Activated CD4-positive, alpha-beta T cell treated with anti-CD3 and anti-CD28 coated beads, Interleukin-2, amount 50 U/mL, for 24 hours (primary cell): ENCODE measurements at places on chromosomes 5 and 9.

DNA sequence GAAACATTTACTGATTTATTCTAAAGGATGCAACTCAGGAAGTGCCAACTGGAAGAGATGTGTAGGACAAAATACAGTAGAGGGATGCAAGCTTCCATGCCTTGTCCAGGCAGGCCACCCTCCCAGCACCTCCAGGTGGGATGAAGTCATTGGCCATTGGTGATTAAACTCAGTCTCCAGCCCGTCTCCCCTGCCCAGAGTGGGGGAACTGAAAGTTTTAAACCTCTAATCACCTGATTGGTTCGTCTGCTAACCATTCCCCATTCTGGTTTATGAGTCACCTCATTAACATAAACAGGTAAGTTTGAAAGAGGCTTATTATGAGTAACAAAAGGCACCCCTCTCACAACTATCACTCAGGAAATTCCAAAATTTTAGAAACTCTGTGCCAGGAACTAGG, 8.1 kb downstream of the TNFAIP8 start:
- DNase-seq = no peak

DNA sequence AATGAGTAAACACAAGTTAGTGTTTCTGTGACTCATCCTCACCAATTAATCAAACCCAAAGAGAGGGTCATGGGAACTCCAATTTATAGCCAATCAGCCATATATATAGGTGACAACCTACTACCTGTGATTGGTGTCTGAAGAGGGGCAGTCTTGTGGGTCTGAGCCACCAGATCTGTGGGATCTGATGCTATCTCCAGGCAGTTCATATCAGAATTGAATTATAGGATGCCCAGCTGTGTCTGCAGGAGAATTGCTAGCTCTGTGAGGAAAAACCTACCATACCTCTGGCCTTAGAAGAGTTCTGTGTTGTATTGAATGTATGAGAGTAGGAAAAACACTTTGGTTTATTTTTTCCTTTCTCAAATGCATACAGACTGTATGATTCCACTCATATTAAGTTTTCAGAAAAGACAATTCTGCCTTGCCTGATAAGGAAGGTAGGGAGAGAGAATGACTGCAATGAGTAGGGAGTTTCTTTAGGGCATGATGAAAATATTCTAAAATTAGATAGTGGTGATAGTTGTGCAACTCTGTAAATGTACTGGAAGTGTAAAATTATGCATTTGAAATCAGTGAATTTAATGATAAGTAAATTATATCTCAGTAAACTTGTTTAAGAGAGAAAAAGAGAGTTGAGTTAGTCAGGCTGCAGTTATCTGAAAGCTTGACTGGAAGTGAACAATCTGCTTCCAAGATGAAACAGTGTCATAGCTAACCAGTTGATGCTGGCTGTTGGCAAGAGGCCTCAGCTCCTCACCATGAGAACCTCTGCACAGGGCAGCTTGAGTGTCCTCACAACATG, 274.9 kb downstream of the AUH start:
- DNase-seq = no peak

DNA sequence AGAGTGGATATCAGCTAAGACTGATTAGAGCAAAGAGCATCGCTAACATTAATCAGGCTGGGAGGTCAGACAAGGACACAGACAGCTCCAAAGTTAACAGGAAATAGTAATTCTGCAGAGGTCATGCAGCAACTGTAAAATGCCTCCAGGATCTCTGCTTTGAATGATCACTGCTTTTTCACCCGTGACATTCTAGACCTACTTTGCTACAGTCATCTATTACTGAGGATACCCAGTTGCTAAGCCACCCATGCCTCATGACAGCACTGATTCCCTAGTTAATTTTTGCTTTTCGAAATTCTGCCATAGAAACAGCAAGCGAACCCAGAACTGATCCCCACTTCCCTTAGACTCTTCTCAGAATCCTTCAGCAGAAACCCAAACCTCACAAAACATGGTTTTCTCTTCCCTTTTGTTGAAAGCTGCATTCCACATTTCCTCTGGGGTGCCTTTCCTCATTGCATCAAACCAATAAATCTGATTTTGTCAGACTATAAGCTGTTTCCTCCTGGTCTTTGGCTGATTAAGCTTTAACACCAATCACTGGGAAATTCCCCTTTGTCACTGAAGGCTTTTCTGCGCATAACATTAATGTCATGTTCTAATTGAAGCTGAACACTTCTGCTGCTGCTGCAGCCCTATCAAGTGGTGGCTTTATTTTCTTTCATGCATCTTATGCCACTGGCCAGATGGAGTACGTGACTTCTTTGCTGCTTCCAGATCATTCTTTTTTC, 201.1 kb upstream of the CHD1 start:
- DNase-seq = no peak

DNA sequence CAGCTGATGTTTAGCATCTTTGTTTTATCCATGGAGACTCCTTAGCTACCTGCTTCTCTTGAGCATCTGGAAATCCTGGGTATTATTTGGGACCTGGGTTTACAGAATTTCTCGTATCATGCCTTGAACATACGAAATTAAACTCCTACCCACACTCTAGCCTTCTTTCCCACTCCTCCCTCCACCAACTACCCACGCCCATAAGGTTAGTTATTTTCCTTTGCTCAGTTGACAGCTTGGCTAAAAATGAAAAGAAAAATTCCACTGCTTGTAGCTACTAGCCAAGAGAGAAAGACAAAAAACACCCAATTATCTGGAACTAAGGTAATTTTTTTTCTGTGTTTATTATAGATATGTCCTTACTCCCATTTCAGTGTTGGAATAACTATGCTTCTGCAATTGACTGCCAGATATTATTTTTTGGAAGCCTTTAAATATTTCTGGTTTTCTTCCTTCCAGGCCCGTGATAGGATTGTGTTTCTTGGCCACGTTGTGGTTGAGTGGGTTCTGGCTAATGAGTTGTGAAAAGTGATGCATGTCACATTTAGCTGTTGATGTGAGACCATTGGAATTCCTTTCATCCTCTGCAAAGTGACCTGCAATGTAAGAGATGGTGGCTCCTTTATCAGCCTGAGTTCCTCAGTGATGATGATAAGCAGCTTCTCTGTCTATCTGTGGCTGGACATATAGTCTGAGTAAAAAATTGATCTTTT, 308.1 kb downstream of the LRRC70 start:
- no peak for DNase-seq

DNA sequence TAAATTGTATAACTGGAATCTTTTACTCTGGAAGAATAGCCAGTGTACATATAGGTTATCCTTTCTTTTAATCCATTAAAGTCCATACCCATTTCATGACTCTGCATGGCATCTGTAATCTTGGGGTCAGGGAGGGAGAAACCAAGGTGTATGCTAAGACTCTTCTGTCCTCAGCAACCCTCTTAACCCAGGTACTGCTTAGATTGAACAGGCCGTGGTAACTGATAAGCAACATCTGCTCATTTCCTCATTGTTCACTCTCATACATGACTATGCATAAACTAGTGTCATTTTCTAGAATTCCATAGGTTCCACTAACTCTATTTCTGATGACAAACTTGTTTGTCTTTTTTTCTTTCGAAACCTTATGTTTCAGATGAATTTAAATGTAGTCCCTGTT, 69.3 kb upstream of the IFNE start:
- DNase-seq = no peak

GRCh38 chr5:154110716-154111115, 71.9 kb downstream of the MFAP3 start:
- DNase-seq = no peak

GRCh38 chr5:1772634-1773033, 27.0 kb downstream of the MRPL36 start:
- no peak for DNase-seq

GRCh38 chr5:54883374-54884194, 101.8 kb downstream of the ESM1 start:
- DNase-seq = no peak

DNA sequence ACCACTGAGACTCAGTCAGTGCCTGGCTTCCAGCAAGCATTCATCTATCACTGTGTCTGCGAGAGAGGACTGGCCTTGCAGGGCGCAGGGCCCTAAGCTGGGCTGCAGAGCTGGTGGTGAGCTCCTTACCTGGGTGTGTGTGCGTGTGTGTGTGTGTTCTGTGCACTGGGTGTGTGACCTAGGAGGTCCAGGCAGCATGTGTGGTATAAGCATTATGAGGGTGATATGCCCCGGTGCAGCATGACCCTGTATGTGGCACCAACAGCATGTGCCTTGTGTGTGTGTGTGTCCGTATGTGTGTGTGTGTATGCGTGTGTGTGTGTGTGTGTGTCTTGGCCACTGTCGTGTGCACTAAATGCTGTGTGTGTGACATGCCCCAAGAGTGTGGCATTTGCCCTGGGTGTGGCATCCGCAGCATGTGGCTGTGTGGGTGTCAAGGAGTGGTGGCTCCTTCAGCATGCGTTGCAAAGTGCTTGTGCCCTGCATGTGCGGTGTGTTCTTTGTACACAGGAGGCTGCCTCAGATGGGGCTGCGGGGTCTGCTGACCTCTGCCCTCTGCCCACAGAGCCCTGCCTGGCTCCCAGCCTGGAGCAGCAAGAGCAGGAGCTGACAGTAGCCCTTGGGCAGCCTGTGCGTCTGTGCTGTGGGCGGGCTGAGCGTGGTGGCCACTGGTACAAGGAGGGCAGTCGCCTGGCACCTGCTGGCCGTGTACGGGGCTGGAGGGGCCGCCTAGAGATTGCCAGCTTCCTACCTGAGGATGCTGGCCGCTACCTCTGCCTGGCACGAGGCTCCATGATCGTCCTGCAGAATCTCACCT, 3.3 kb downstream of the FGFR4 start:
- no peak for DNase-seq

- DNase-seq = no peak
These were observed 31.7 kb downstream of the ZDHHC21 start for GRCh38 chr9:14661421-14662059.

DNA sequence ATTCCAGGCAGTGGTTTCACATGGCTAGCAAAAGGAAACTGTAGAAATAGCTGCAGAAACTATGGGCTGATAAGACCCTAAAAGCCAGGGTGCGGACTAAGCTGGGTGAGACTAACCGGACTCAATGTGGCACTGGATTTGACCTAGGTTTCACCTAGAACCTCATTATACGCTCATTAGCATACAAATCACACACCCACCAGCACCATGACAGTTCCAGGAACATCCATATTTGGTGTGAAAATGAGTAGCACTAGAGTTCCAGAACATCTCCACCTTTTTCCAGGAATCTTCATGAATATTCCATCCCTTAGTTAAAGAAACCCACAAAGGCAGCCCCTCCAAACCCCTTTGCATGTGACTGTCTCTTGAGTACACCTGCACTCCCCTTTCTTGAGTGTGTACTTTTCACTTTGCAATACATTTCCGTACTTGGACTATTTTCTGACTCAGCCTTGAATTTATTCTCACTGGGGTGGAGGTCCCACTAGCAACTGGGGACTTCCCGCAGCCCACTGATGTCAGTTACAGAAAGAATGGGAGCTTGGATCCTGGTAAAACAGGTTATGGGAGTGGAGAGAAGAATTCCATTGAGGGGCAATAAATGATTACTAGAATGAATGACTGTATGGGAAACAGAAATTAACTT, 58.0 kb upstream of the SPATA31C2 start:
- no peak for DNase-seq

DNA sequence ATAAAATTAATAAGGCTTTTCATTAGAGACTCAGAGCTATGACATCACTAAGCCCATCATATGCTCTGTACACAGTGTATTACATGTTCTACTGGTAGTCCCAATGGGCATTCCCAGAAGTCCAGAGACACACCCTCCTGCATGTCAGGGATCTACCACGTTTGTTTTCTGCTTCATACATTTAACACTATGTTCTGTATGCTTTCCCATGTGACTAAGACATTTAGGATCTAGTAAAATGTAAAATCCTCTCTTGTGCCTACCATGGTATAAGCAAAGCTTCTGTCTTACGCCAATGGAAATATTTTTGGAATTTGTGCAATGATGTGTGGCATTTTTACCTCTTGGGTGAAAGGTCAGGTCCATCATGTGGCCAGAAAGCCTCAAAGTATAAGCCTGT, 192.4 kb downstream of the ADAMTSL1 start:
- DNase-seq = no peak

DNA sequence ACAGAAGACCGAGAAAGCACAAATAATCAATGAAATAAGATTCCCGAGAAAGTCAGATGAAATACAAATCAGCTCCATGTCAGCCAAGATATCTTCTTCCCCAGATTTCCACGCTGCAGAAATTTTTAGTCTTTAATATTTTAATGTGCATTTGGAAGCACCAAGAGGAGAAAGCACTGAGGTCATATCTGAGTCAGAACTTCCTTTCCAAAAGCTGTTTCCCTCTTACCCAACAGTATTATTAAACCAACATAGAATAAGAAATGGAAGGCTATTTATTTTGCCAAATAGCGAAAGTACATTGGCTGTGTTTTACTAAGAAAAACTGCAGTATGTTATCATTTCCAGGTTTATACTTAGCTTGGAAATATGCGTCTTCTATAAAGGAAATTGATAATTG, 772.1 kb upstream of the CDH9 start:
- DNase-seq = no peak

- DNase-seq = no peak
These were observed 394.5 kb downstream of the NFIB start for GRCh38 chr9:13919401-13919800.

- DNase-seq = no peak
These were observed 165.8 kb upstream of the CDH6 start for GRCh38 chr5:31027721-31028120.

DNA sequence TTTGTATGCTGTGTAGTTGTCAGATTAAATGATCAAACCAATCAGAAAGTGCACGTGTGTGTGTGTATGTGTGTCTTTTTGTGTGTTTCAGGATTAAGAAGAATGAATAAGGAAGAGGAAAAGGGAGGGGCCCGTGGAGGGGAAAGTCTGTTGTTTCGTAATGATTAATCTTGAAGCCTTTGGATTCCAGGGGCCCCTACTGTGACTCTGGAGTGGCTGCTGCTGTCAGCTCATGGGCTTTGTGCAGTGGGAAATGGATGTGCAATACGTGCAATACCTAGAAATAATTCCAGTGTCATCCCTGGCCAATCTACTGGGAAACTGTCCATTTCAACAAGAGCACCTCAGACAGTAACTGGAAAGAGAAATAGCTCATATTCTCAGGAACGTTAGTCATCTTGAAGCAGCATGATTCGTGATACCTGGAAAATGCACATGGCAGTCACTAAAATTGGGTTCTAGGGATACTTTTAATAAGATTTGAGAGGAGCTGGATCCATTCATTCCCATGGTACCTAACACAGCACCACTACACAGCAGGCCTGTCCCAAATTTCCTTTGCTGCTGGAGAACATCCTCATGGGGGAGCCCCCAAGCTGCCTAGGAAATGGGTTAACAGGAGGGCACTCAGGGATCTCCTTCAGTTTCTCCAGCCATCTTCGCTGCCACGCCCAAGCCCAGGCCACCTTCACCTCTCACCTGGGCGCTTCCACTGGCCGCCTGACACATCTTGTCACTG, 186.3 kb downstream of the NR3C1 start:
- no peak for DNase-seq

DNA sequence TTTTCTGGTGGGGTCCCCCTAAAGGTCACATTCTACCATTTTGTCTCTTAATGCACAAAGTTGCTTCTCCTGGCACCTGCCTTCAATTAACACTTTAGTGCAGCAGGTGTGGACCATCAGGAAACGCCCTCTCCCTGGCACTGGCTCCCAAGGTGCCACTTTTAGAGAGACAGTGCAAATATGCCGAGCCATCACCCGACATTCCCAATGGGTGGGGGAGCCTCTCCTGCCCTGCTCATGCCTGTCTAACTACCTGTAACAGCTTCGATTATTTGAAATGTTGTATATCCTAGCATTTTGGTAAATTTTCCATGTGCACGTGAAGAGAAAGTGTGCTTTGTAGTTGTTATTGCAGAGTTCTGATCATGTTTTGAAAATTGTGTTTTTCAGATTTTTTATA, 13.2 kb upstream of the LRRC14B start:
- DNase-seq = no peak
